ENCODE measurements at places on chromosomes 12 and 14.

DNA sequence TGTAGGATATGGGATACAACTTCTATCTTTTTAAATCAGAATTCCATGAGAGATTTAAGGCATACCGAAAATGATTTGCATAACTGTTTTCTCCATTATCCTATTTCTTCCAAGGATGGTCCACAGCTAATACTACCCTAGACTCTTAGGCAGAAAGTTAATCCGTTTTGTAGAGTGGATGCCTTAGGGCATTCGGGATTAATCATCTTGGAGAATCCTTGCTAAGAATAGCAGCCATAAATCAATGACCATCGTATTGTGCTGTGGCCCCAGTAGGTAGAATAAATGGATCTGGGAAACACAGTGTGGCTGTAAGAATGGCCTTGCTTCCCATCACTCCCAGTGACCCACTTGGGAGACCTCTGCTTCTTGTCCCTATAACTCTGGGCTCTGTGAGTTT is 99.6 kb downstream of the SSPN start:
- DNase-seq = no peak

DNA sequence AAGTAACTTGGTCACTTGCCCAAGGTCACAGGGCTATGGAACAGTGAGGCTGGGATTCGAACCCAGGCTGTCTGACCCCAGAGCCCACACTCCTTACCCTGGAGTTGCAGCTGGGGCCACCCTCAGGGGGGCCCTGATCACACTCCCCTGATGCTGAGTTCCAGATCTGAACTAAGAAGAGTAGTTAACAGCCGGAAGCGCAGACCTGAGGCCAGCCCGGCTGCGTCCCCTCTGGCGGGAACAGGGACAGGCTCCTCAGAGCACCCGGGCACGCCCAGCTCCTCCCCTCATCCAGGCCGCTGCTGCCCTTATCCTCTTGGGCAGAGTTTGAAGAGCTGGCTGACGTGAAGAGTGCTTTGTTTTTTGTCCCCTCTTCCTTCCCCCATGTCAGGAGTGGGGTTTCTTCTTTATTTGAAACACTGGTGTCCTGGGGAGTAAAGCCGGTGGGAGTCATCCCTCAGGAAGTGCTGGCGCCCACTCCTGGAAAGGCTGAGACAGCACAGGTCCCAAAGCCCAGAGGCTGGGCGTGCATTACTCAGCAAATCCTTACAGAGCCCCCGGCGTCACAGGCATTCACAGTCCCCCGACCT is 8.7 kb downstream of the PHB2 start:
- DNase-seq = no peak

- no peak for DNase-seq
These were observed 113.0 kb downstream of the RALGAPA1 start for GRCh38 chr14:35696119-35696518.

- no peak for DNase-seq
These were observed 55.3 kb upstream of the AMN1 start for GRCh38 chr12:31783996-31784645.

- DNase-seq = no peak
These were observed 88.5 kb downstream of the E2F7 start for GRCh38 chr12:76976777-76977382.

GRCh38 chr12:100515968-100516367 is 42.3 kb downstream of the NR1H4 start:
- no peak for DNase-seq

GRCh38 chr12:121738340-121738858 is 25.8 kb downstream of the TMEM120B start:
- no peak for DNase-seq

- no peak for DNase-seq
These were observed 57.9 kb upstream of the SLC38A2 start for GRCh38 chr12:46430340-46430948.

GRCh38 chr14:24700511-24700910 is 66.5 kb upstream of the GZMB start:
- no peak for DNase-seq

Measured in NCI-H1417 treated with DMSO at 0.1 percent for 48 hours (cell line).